Esophagus muscularis mucosa (tissue), 4 donors: ENCODE measurements at places on chromosomes 6 and 20. TPM values are rescaled to one million over a fixed set of nuclear protein-coding genes. Genes with fewer than 3 reads are reported as not detected.

DNA sequence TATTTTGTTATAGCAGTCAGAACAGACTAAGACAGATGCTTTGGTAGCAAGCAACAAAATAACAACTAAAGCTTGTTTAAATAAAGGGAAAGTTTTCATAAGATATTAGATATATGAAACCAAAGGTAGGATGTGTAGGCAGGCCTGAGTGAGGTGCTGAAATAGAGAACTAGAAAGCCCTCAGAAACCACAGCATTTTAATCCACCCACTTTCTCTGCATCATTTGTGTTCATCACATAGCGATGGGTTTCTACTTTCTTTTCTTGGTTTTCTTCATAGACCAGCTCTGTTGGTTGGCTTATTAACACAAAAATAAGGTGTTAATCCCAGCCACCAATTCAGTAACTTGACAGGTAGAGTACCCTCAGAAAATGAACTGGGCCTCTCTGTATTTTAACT lies 58.6 kb downstream of the RPS12 start:
- no peak for DNase-seq

- DNase-seq: no peak
Measured at GRCh38 chr6:144394210-144394609, 109.1 kb downstream of the UTRN start.

DNA sequence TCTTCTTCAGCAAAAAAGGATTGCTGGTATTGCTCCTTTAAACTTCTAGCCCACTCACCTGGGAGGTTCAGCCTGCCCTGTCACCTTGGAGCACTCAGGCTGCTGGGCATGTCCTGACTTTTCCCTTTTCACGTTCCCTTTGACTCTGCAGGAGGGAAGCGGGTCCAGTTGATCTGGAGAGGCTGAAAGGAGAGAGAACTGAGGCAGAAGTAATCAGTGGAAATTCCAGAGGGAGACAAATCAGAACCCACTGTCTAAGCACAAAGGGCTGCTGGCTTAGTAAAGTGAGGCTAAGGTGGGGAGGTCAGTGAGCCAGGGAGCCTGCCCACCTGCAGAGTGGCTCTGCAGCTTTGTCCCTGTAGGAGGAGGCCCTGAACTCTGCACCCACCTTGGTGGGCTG lies 9.7 kb upstream of the SYNDIG1 start:
- DNase-seq: no peak

MLIP gene
- 3.5 TPM for total RNA-seq

PTPRK gene
- 44.8 TPM for total RNA-seq
